H1 (cell line): ENCODE measurements at places on chromosomes 4 and X. TPM values are rescaled to one million over a fixed set of nuclear protein-coding genes. Genes with fewer than 3 reads are reported as not detected.
A peak's percentile ranks its signal among the peaks of the same experiment; 100 is the strongest.

- no peaks in the 10 kb centered on the region for H3K36me3 ChIP-seq
- H3K27me3 ChIP-seq: no peaks in the 10 kb centered on the region
- no peak overlapping the region for H3K27ac ChIP-seq
- DNase-seq: no peak
- no peak overlapping the region for H3K4me3 ChIP-seq
Measured at GRCh38 chrX:118519411-118520215, 24.0 kb downstream of the DOCK11 start.

GRCh38 chrX:30874851-30875250, 14.2 kb downstream of the TAB3 start:
- no peaks in the 10 kb centered on the region for H3K36me3 ChIP-seq
- no peaks in the 10 kb centered on the region for H3K4me1 ChIP-seq
- no peak overlapping the region for H3K27ac ChIP-seq
- no peak for DNase-seq
- H3K4me3 ChIP-seq: no peak overlapping the region
- no peaks in the 10 kb centered on the region for H3K27me3 ChIP-seq

DNA sequence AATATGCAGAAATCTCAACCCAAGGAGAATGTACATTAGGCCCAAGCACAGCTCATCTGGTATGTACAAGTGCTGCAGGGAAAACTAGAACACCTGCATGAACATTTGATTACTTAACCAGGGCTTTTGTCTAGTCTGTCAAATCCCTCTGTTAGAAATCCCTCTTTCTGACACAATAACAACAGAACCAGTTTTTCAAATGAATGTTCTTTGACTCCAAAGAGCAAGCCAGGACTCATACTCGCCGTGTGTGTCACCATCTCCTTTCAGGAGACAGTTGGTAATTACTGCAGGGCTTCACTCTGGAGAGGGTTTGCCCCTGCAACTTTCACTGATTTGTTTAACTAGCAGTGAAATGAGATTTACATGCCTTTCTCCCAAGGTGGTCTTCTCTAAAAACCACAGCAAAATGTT, 143.0 kb upstream of the FAM241A start:
- H3K4me1 ChIP-seq: no peaks in the 10 kb centered on the region
- H3K36me3 ChIP-seq: no peaks in the 10 kb centered on the region
- no peak overlapping the region for H3K4me3 ChIP-seq
- DNase-seq: no peak
- no peak overlapping the region for H3K27ac ChIP-seq

DNA sequence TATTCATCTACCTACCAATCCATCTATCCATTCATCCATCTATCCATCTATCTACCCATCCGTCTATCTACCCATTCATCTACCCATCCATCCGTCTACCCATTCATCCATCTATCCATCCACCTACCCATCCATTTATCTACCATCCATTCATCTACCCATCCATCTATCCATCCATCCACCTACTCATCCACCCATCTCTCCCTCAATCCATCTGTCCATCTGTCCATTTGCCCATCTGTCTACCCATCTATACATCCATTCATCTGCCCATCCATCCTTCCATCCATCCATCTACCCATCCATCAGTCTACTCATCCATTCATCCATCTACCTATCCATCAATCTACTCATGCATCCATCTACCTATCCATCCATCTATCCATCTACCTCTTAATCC, 126.8 kb upstream of the PSAPL1 start:
- H3K4me1 ChIP-seq: no peaks in the 10 kb centered on the region
- no peaks in the 10 kb centered on the region for H3K36me3 ChIP-seq
- no peak for DNase-seq
- H3K27me3 ChIP-seq: no peaks in the 10 kb centered on the region
- no peak overlapping the region for H3K4me3 ChIP-seq

GRCh38 chr4:96993560-96993959, 1149.7 kb downstream of the STPG2 start:
- H3K4me3 ChIP-seq: no peak overlapping the region
- no peak overlapping the region for H3K27ac ChIP-seq
- no peaks in the 10 kb centered on the region for H3K27me3 ChIP-seq
- H3K4me1 ChIP-seq: 0 out of 2 replicates have a peak, but pooled peaks cover 4% of the 10 kb centered on the region

DNA sequence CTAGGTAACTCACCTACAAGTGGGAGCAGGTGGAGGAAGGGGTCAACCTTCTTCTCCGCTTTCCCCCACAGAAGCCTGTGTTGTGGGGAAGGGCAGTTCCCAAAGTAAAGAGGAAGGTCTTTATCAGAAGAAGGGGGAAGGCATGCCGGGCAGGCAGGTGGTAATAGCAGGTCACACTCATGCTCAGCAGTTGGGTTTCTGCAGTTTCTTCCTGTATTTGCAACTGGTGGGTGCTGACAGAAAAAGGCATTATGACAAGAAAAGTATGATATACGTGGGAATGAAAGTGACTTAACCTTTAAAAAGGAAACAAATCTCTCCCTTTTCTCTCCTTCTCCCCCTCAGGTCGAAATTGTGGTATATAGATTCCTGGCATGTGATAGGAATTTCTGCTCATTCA, 3.7 kb downstream of the MTMR1 start:
- H3K36me3 ChIP-seq: no peaks in the 10 kb centered on the region; the same call in 1 of the 2 replicates
- H3K27ac ChIP-seq: no peak overlapping the region
- H3K27me3 ChIP-seq: no peaks in the 10 kb centered on the region
- no peak for DNase-seq

Gene CCSER1
- total RNA-seq: 0.84 and 0.90 TPM in 2 replicates

- H3K27ac ChIP-seq: no peak overlapping the region
- no peak for DNase-seq
- no peaks in the 10 kb centered on the region for H3K4me1 ChIP-seq
- H3K27me3 ChIP-seq: no peaks in the 10 kb centered on the region
Measured at GRCh38 chr4:10656420-10656819, 28.1 kb downstream of the CLNK start.

DNA sequence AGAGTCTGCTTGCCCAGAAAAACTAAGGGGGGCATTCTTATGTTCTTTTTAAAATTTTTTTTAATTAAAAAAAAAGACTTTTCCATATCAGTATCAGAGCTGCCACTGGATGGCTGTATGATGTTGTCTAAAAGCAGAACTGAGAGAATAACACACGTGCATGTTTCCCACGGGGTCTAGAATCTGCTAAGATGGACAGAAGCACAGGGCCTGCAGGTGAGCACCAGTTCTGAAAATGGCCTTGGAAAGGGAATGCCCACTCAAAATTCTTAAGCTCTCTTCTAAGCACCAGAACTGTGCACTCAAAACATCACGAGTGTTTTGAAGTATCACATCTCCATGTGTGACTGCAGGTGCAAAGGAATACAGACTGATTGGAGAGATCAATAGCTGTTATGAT, 61.1 kb downstream of the ARAP2 start:
- DNase-seq: no peak
- H3K27me3 ChIP-seq: no peaks in the 10 kb centered on the region
- no peak overlapping the region for H3K4me3 ChIP-seq
- no peaks in the 10 kb centered on the region for H3K4me1 ChIP-seq
- H3K36me3 ChIP-seq: no peaks in the 10 kb centered on the region

- H3K4me3 ChIP-seq: no peak overlapping the region
- H3K4me1 ChIP-seq: peaks cover 6% of the 10 kb centered on the region
- DNase-seq: no peak
- H3K27me3 ChIP-seq: no peaks in the 10 kb centered on the region
Measured at GRCh38 chrX:19595043-19595677, 79.9 kb upstream of the MAP3K15 start.

GRCh38 chrX:15909605-15910004, 55.0 kb upstream of the AP1S2 start:
- H3K36me3 ChIP-seq: no peaks in the 10 kb centered on the region
- H3K27me3 ChIP-seq: no peaks in the 10 kb centered on the region
- peak overlapping the region; percentile 67; the same call in 1 of the 2 replicates for H3K27ac ChIP-seq
- peaks cover 2% of the 10 kb centered on the region; the same call in 1 of the 2 replicates for H3K4me1 ChIP-seq
- H3K4me3 ChIP-seq: no peak overlapping the region

GRCh38 chrX:154484255-154485149, 1.9 kb downstream of the UBL4A start:
- H3K4me3 ChIP-seq: no peak overlapping the region
- DNase-seq: no peak
- no peaks in the 10 kb centered on the region; the same call in 1 of the 2 replicates for H3K27me3 ChIP-seq
- no peak overlapping the region for H3K27ac ChIP-seq

Gene USP17L24
- not detected in 2 replicates for total RNA-seq

- DNase-seq: no peak
- no peak overlapping the region for H3K4me3 ChIP-seq
- H3K4me1 ChIP-seq: no peaks in the 10 kb centered on the region
- no peaks in the 10 kb centered on the region for H3K36me3 ChIP-seq
Measured at GRCh38 chr4:98544818-98545414, 113.5 kb downstream of the TSPAN5 start.

Gene SSX4
- total RNA-seq: 0.32 TPM in 1 of 2 replicates, not detected in the other

GRCh38 chr4:106614441-106614840, 245.9 kb upstream of the GIMD1 start:
- no peak for DNase-seq
- H3K4me1 ChIP-seq: no peaks in the 10 kb centered on the region
- no peak overlapping the region for H3K27ac ChIP-seq
- H3K27me3 ChIP-seq: no peaks in the 10 kb centered on the region

GRCh38 chr4:94413085-94413840, 38.5 kb upstream of the PDLIM5 start:
- no peak overlapping the region for H3K27ac ChIP-seq
- no peak for DNase-seq
- H3K4me3 ChIP-seq: no peak overlapping the region
- H3K27me3 ChIP-seq: peaks cover 1% of the 10 kb centered on the region
- peaks cover 4% of the 10 kb centered on the region for H3K4me1 ChIP-seq

GRCh38 chr4:137367620-137368019, 164.7 kb downstream of the PCDH18 start:
- H3K4me3 ChIP-seq: no peak overlapping the region
- no peaks in the 10 kb centered on the region for H3K36me3 ChIP-seq
- no peaks in the 10 kb centered on the region for H3K4me1 ChIP-seq
- H3K27ac ChIP-seq: no peak overlapping the region
- no peak for DNase-seq
- no peaks in the 10 kb centered on the region for H3K27me3 ChIP-seq

DNA sequence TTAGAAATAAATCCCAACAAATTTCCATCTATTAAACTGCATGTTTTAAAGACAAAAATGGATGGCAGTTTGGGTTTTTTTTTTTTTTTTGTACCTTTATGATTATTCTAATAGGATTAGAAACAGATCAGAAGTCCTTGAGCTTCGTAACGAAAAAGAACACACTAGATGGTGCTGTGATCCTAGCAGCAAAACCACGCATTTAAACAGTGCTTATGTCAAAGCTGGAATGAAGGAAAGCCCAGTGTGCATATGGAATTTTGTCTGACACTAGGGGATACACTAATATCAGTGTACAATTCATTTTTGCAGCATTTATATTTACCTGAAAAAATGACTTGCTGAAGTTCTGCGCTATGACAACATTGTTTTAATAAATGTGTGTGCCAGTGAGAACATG, 229.1 kb downstream of the VEGFC start:
- H3K27me3 ChIP-seq: no peaks in the 10 kb centered on the region
- H3K4me1 ChIP-seq: no peaks in the 10 kb centered on the region
- no peak overlapping the region for H3K4me3 ChIP-seq

DNA sequence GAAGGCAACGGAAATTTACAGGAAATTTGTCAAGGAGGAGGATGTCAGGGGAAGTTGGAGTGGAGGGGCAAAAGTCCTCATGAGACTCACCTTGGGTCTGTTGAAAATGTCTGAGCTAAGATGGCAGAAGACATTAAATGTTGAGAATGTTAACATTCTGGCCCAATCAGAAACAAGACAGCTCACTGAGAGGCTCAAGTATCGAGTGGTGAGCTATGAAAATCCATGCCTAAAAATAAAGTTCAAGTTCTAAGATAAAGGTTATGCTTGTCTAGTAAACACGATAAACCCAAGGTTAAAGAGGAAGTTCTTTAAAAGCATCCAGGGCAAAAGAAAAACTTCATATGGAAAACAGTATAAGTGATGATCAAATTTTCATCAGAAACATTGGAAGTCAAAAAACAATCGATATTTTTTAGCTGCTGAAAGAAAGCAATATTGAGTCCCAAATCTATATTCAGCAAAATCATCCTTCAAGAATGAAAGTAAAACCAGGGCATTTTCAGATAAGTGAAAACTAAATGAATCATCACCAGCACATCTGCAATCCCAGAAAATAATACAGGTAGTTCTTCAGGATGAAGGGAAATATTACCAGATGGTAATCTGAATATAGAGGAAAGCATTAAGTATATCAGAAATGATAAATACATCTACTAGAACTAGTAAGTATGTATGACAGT, 462.4 kb downstream of the TLL1 start:
- H3K27ac ChIP-seq: no peak overlapping the region
- H3K4me3 ChIP-seq: no peak overlapping the region
- H3K36me3 ChIP-seq: no peaks in the 10 kb centered on the region
- H3K27me3 ChIP-seq: no peaks in the 10 kb centered on the region
- no peak for DNase-seq

Gene XAGE2
- total RNA-seq: not detected in 2 replicates

GRCh38 chr4:173343832-173344397, 9.8 kb upstream of the HMGB2 start:
- no peaks in the 10 kb centered on the region for H3K27me3 ChIP-seq
- no peaks in the 10 kb centered on the region for H3K36me3 ChIP-seq
- H3K4me3 ChIP-seq: 0 out of 2 replicates have a peak overlapping the region, but pooled peaks have one; percentile 4
- H3K27ac ChIP-seq: no peak overlapping the region
- no peak for DNase-seq

DNA sequence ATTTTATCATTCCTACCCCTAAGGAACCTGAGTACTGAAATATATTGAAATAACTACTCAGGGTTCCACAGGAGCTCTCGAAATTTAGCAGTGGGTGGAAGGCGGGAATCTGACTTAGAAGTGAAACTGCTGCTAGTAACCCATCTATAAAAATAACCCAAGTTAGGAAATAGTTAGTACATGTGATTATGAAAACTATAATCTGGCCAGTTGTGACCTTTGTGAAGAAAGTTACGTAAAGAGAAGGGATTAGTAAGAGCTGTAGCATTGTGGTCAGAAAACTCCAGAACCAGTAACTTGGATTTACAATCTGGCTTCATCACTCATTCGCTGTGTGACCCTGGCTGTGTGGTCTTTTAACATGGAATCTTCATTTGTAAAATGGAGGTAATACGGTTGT, 175.5 kb downstream of the RAPGEF2 start:
- no peaks in the 10 kb centered on the region for H3K4me1 ChIP-seq
- no peaks in the 10 kb centered on the region for H3K36me3 ChIP-seq
- DNase-seq: no peak
- no peak overlapping the region for H3K4me3 ChIP-seq
- no peak overlapping the region for H3K27ac ChIP-seq

Gene DCLK2
- 0.27 and 0.37 TPM in 2 replicates for total RNA-seq

DNA sequence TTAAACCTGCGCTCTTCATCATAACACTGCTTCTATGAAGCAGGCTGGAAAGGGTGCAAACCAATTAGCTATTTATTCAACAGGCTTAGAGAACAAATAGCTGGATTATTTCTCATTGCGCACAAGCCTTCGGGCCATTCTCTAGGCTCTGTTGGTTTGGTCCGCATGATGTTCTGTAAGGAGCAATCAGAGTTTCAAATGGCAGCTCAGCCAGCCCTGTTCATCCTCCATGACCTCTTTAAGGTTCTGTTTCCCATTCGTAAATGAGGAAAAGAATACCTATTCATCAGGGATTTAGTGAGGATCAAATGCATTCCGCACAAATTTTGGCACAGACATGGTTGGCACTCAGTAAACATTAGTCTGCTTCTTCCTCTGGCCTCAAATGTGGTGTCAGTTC, 15.5 kb upstream of the GPM6A start:
- no peak overlapping the region for H3K4me3 ChIP-seq
- H3K27me3 ChIP-seq: no peaks in the 10 kb centered on the region
- no peak overlapping the region for H3K27ac ChIP-seq
- H3K4me1 ChIP-seq: no peaks in the 10 kb centered on the region
- DNase-seq: no peak

Gene UGT8
- 24.0 and 26.9 TPM in 2 replicates for total RNA-seq

Gene MAGEE2
- not detected in 2 replicates for total RNA-seq

Gene LIMCH1
- 2.7 and 3.5 TPM in 2 replicates for total RNA-seq

Gene SCLT1
- 11.5 and 13.1 TPM in 2 replicates for total RNA-seq

- DNase-seq: no peak
- no peak overlapping the region for H3K27ac ChIP-seq
- H3K27me3 ChIP-seq: no peaks in the 10 kb centered on the region
Measured at GRCh38 chr4:172772781-172773180, 395.8 kb upstream of the GALNT7 start.
